ENCODE measurements at places on chromosomes 2 and 18. TPM values are rescaled to one million over a fixed set of nuclear protein-coding genes. Genes with fewer than 3 reads are reported as not detected.

GRCh38 chr2:68413466-68413865 is 48.4 kb downstream of the PLEK start:
- no peak for DNase-seq

- DNase-seq: no peak
Measured at GRCh38 chr2:168086851-168087250, 160.5 kb downstream of the STK39 start.

The LINC00305 gene
- not detected for polyA plus RNA-seq

GRCh38 chr18:24404591-24404990 is 7.0 kb upstream of the OSBPL1A start:
- DNase-seq: no peak

The CIB4 gene
- 1.0 TPM for polyA plus RNA-seq

Data from right lung (tissue), 10 donors.